ENCODE measurements at places on chromosomes 4 and X.

- DNase-seq, result no peak
Measured at GRCh38 chr4:125338814-125339213, 24.1 kb downstream of the FAT4 start.

GRCh38 chrX:3159995-3160720, 118.9 kb downstream of the ARSF start:
- DNase-seq, result no peak

DNA sequence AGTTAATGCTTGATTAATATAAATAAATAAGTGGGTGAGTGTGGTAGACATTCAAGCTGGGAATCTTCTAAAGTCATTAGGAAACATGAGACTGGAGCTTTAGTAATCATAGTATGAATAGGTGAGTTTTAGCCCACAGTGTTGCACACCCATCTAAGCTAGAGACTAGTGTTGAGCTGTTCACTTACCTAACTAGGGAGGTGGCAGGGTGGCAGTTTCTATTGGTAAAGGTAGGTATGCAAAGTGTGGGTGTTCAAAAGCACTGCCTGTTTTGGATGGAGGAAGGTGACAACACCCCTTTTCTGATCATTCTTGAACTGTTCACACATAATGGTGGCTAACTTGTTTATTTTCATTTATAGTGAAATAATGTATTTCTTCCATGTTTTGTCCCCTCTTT, 41.3 kb downstream of the PLS3 start:
- DNase-seq, result no peak

DNA sequence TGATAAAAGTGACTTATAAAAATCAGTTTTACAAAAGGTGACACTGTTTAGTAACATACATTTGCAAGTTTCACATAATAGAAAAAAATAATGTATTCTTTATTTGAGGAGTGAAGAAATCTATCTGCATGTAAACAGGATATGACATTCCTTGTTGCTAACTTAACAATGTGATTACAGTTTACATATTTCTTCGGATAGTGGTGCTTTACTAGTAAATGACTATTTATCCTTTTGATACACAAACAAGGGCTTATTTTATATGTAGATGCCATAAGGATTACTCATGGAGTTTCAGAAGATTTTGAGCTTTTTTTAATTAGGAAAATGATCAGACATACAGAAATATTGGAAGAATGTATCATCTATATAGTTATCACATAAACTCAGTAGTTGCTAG, 126.5 kb downstream of the SLIT2 start:
- no peak for DNase-seq

- no peak for DNase-seq
Measured at GRCh38 chr4:26356081-26356501, 35.3 kb downstream of the RBPJ start.

GRCh38 chrX:37347420-37347819, 1.7 kb upstream of the PRRG1 start:
- DNase-seq, result no peak

- no peak for DNase-seq
Measured at GRCh38 chr4:122606364-122607043, 14.4 kb downstream of the IL21 start.

- DNase-seq, result no peak
Measured at GRCh38 chrX:69530306-69530705, 26.2 kb downstream of the NALF2 start.

- no peak for DNase-seq
Measured at GRCh38 chrX:129663171-129663570, 8.4 kb upstream of the APLN start.

DNA sequence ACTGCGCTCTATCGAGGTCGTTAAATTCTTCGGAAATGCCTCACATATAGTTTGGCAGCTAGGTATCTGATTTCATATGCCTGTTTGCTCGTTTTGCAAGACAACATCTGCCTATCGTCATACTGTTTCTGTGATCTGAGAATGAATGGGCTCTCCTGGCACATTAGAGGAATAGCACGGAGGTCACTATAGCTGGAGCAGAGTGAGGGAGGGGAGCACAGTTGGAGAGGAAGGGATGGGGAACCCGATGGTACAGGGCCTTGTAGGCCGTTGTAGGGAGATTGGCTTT, 552 bp downstream of the IKBKG start:
- DNase-seq, result no peak

GRCh38 chr4:42845586-42845985, 46.9 kb upstream of the GRXCR1 start:
- DNase-seq, result no peak

GRCh38 chr4:88696630-88697029, 999 bp downstream of the NAP1L5 start:
- no peak for DNase-seq

All from HEK293T (cell line).